Upper lobe of right lung (tissue), 1 donor: ENCODE measurements at places on chromosomes 2 and 18. TPM values are rescaled to one million over a fixed set of nuclear protein-coding genes. Genes with fewer than 3 reads are reported as not detected.

DNA sequence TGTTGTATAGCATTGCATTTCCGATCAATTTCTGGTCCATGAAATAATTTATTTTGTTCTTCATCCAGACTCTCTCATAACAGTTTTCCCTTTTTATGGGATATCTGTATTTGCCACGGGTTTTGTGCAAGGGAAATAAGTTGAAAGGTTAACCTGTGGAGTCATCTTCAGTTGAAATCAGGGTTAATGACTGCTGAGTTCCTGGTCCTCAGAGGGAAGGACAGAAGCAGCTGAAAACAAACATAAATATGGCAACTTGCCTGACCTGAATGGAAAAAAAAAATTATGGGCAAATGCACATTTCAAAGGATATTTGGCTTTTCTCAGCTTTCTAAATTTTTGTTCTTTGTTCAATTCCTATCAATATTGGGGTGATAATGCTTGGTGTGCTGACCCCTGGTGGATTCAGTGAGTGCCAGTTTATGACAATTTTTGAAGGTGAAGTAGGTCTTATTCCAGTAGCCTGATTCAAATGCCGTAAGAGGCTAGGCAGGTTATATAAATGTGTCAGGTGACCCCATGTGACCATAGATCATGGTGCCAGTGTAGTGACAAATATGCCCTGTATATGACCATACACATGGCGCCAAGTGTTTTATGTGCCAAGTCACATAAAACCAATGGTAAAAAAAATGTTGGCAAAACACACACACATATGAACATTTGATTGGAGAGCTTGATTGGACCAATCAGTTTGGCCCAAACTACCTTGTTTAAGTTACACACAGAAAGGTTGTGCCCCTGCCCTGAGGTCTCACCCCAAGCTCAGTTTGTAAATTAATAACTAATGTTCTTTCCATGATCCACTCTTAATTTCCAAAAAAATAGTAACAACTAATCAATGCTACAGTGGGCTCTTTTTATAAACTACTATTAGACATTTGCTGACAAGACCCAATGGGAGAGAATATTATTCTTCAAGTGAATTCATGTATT is 47.6 kb upstream of the FAM124B start:
- DNase-seq: no peak

The PER2 gene
- total RNA-seq: 22.7 TPM

DNA sequence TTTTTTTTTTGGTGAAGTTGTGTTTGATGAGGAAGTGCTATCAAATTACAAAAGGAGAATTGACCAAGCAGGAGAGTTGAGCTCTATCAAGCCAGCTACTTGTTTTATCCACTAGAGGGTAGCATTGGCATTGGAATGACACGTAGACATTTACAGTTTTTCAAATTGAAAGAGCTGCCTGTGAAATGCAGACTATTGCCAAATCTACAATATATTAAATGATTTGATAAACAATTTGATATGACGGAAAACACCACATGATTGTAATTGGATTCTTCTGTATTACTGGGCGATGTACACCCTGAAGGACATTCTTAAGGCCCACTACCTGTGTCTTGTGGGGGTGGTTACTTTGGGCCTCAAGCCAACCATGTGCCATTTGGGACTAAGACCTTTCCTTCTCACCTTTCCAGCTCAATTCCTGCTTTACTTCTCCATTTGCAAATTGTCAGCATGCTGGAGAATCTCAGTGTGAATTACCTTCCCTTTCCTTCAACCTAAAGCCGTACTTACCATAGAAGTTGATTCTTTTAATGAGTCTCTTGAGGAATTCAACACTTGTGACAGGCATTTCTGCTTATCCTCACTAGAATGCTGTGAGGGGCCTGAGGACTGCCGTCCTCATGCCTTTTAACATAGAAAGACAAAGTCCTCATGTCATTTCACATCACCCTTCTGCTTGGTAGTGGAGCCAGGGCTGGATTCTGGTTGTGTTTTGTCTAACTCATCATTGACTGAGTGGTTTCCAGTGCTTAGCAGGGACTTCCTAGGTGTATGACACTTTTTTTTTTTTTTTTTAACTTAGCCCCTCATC is 134.8 kb upstream of the THUMPD2 start:
- DNase-seq: no peak

DNA sequence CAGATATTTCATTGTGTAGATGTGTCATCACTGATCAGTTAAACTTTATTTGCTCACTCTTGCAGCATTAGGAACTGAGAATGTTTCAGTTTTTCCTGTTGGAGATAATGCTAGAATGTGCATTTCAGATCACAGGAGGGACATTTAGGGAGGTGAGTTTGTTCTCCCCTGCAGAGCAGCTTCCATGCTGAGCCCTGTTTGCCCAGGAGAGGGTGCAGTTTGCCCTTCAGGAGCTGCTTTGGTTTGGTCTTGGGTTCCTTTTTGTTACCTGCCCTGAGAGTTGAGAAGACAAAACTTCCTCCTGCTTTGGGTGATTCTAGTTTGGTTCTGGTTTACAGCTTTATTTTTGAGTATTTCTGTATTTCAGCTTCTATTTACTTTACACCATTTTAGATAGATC is 49.9 kb downstream of the DGKD start:
- DNase-seq: no peak

GRCh38 chr2:107927034-107927534 is 59.2 kb upstream of the SLC5A7 start:
- no peak for DNase-seq
